ENCODE measurements at places on chromosomes 13 and 19.

DNA sequence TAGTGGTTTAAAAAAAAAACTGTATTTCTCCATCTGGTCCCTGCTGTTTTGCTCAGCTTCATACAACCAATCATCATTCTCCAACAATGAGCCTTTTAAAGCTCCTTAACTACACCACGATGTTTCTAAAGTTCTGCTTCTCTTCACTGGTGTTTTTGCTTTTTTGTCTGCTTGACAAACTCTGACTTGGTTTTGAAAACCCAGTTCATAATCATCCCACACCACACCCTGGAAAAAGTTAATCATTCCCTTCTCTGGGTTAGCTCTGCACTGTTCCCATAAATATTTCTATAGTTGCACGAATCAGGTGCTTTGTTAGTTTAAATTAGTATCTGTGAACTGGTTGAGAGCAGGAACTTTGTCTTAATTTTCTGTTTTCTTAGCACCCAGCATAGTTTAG is 217.1 kb downstream of the ENOX1 start:
- no peak for DNase-seq

DNA sequence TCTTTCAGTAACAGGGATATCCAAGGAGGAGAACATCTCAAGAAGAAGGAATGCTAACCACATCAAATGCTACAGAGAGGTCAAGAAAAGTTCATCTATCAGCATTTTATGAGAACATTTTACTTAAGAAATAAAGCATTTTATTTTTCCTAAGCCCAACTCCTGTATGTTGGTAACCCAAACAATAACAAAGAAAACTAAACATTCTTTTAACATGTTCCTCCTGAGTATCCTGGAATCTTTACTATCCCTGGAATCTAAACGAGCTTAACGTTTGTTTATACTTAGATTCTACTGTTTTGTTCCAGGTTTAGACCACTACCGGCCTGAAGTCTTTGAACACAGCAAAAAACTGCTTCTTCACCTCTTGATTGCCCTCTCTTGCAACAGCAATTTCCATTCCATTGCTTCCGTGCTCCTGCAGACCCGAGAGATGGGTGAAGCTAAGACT is 89.7 kb downstream of the ZAR1L start:
- DNase-seq: no peak

DNA sequence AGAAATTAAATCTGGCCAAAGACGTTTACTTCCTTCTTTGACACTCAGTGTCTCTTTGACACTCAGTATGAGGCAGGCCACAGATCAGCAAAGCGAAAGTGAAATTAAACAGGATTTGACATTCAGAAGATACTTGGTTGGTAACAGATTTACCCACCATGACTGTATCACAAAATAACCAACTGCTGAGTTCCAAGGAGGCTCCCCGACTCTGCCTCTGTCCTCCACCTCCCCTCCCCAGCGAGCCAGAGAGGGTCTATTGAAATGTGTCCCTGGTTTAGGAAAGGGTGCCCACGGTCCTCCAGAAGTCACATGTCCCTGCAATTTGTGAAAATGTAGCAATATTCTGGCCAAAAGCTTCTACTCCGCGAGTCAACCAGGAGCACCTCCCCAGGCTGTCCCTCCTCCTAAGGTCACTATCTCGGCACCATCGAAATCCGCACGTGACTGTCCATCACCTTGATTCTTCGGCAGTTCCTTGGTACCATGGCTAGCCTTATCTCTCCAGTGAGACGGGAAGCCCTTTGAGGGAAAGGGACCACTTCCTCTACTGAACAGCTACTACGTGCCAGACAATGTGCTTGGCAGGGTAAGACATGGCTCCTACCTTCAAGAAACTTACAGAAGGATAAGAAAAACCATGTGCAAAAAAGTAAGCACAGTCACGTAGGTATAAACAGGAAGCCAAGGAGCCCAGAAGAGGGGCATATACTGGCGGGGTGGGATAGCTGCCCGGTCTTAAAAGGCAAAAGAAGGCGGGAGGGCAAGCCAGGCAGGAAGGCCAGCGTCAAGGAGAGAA is 1.5 kb downstream of the N4BP2L1 start:
- DNase-seq: peak; percentile 58

- no peak for DNase-seq
Measured at GRCh38 chr19:31448221-31448657, 99.0 kb upstream of the TSHZ3 start.

DNA sequence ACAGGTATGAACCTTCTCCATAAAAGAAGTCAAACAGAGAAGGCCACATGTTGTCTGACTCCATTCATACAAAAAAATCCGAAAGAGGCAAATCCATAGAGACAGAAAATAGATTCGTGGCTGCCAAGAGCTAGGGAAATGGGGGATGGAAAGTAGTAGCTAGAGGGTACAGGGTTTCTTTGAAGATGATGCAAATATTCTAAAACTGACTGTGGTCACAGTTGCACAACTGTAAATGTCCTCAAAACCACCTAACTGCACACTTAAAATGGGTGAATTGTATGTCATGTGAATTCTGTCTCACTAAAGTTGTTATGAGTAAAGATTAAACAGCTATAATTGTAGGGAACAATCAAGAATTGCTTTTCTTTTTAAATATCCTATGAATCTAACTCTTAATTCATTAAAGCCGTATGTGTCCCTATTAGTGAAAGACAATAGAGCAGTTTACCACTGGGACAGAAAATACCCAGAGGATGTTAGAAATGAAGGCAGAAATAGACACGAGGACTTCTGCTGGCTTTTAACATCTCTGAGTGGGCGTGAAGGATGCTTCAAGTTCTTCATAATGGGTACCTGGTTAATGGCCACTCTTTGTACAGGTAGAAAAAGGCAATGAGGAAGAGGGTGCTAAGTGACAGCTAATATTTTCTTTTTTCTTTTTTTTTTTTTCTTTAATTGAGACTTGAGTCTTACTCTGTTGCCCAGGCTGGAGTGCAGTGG is 21.2 kb downstream of the INSR start:
- DNase-seq: no peak

Data from activated T-cell treated with anti-CD3 and anti-CD28 coated beads, Interleukin-2, amount 50 U/mL, for 48 hours (primary cell).